ENCODE measurements at places on chromosomes 1 and 21.

DNA sequence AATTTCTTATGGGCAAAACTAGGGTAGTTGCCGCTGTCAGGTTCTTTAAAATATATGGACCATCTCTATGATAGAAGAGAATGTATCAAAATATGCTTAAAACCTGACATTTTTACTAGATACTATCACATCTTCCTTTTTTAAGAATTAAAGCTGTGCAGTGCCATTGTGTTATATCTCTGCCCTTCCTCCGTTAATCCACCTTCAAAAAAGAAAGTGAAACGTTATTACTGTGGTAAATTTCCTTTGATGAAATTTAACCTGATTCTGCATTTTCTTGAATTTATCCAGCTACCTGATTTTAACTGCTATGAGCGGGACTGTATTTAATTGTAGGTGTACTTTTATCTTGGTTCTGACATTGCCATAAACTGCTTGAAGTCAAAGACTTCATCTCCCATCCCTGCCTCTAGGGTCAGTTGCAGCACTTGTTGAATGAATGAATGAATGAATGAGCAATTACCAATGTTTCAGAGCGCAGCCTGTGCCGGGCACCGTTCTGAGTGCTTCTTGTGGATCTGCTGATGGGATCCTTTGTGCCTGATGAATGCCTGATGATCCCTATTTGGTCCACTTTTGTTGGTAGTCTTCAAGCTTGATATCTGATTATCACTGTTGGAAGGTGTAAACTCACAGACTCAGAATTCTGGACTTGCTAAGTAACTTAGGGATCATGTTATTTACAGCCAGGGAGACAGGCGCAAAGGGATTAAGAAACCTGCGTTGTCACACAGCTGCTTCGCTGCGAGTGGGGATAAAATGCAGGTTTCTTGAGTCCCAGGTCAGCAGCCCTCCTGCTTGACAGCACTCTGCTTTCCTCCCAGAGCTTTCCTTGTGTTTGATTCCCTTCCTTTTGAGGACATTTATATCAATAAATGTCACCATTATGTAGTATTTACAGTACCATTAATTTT is 30.1 kb downstream of the SMYD2 start:
- no peak for DNase-seq

GRCh38 chr21:28991861-28992525 is 684 bp downstream of the LTN1 start:
- no peak for DNase-seq

DNA sequence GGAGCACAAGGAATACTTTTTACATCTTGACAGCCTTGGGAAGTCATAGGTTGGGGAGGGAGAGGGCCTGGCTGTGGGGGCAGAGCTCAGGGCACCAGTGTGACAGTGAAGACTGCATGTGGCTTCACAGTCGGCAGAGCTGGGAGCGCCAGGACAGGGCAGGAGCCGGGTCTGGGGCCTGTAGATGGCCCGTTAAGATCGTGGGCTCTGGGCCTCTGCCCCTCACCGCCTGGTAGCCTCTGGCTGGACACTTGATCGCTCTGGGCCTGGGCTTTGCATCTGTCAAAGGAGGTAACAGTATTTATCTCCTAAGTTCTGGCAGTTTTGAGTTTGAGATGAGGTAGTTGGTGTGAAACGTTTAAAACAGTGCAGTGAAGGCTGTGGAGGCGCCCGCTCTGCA is 4.8 kb downstream of the SLX9 start:
- no peak for DNase-seq

DNA sequence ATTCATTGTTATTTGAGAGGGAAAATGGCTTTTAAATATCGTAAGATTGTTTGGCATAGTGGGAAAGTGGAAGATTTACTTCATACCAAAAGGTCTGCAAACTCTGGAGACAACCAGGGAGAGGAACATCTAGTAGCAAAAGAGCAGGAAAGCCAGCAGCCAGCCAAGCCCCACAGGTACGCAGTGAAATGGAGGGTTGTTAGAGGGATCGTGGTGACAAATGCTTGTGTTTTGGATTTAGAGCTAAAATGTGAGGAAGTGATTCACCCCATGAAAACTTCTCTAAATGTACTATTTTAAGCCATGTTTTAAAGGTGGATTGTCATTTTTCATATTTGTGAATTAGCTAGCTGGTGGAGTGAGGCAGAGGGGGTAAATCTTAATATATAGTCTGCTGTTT is 69.3 kb downstream of the RPS6KC1 start:
- DNase-seq: no peak

DNA sequence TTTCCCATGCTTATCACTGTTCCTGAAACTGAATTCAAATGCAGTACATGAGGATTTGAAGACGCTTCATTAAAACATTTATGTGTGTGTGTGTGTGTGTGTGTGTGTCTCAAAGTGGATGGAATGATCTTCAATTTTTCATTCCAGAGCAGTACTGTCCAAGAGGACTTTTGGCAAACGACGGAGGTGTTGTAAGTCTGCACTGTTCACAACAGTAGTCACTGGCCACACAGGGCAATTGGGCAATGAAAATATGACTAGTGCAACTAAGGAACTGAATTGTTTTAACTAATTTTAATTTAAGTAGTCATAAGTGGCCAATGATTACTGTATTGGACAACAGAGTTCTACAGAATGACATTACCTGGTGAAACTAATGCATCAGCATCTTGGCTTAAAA is 5.0 kb downstream of the TAF5L start:
- no peak for DNase-seq

GRCh38 chr1:88655685-88656299 is 28.3 kb upstream of the PKN2 start:
- peak; percentile 45 for DNase-seq

- DNase-seq: no peak
Measured at GRCh38 chr1:2789164-2789985, 12.1 kb downstream of the TTC34 start.

DNA sequence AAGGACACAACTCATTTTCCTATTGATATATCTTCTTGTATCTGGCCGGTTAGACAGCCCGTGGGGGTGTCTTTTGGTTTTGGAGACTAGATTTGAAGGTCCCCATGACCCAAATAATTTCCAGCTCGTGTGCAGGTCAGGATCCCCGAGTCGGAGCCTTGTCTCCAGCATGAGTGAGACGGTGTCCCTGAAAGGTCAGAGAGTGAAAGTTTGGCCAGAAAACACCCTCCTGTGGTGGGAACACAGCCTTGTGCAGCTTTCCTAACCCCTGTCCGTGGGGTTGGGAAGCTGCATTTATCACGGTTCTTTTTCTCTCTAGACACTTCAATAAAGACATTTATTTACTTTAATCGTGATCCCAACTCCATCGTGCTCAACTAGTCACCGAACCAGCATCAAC is 17.6 kb downstream of the COQ8A start:
- no peak for DNase-seq

GRCh38 chr1:90591355-90591969 is 125.6 kb downstream of the BARHL2 start:
- no peak for DNase-seq

GRCh38 chr1:28456078-28456477 is 49.8 kb upstream of the RCC1 start:
- no peak for DNase-seq

DNA sequence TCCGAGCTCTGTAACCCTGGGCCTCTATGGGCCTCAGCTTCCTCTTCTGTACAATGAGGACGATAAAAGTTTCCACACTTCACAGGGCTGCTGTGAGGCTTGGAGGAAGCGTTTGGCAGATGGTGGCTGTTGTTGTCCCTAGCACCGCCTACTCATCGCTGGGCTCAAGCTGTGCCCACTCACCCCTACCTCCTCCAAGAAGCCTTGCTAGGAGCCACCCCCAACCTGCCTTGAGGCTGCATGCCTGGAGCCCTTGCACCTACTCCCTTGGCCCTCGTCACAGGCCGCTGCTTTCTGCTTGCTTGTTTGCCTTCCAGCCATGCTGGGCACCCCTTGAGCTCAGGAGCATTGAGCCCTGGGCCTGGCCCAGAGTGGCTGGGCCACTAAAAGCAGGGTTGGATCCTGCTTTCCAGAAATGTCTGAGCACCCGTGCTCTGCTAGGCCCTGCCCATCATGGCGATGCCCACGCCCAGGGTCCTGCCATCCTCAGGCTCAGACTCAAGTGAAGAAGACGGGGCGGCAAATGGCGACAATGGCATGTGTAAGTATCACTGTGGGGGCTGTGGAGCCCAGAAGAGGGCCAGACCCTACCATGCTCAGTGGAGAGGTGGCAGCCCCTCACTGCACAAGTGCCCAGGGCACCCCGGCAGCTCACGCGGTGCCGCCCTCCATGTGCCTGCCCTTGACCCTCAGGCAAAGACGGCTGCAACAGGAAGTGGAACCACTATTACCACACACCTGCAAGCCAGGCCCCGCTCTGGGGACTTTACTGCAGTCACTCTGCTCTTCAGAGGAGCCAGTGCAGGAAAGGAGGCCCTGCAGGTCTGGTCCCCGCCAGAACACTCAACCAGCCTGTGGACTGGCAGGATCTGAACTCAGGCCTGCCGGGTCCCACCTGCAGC is 9.5 kb downstream of the SH3BGRL3 start:
- peak; percentile 85 for DNase-seq

DNA sequence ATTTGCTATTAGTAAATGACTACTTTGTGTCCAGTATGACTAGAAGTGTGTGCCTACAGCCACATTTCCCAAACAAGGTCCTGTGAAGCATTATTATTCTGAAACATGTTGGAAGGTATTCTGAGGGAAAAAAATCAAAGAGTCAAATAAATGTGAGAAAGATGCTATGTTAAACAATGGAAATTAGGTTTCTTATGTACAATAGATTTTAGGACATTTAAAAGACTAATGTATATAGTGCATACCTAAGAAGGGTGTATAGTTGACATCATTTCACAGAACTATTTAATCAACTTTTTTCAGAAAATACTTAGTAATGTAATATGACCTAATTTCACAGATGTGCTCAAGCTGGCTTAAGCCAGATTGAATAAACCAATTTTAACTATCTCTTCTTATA is 582.5 kb downstream of the USP25 start:
- no peak for DNase-seq

- no peak for DNase-seq
Measured at GRCh38 chr1:116842654-116843053, 67.1 kb upstream of the PTGFRN start.

- no peak for DNase-seq
Measured at GRCh38 chr1:227910511-227911153, 37.1 kb downstream of the WNT9A start.

GRCh38 chr21:45341261-45341660 is 53.6 kb upstream of the POFUT2 start:
- no peak for DNase-seq

DNA sequence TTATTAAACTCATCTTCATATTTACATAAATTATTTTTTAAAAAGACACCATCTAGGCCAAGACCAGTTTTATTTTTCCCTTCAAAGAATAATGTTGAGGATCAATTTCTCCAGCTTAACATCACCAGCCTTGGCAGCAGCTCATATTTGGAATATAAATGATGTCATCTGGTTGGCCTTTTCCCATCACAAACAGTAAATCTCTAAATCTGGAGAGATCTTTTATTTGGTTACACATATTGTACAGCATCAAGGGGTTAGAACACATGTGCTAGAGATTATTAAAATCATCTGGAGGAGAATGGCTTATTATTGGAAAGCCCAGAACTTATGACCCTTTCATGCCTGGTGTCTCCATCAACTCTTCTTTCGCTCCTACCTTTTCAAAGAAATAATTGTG is 508.8 kb downstream of the PLPP3 start:
- DNase-seq: no peak

DNA sequence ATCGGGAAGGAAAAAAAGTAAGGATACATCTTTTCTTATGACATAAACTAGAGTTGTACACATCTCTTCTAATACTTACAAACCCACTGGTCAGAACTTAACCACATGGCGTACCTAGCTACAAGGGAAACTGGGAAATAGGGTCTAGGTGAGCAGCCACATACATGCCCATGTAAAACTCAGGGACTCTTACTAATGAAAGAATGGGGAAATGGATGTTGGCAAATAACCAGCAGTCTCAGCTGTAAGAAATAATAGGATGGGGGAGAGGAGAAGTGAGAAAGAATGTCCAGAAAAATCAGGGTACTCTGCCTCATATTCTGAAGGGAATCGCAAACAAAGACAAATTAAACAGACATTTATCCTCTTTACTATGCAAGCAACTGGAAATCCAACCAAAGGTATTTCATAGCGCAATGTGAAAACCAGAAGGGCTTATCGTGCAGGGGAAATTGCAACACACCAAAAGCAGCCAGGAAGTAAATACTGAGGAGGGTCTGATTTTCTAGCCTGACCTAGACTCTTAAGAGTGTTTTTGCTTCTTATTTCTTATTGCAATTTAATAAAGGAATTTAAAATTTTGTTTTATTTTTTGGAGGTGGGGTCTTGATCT is 17.5 kb downstream of the GTF2B start:
- no peak for DNase-seq

DNA sequence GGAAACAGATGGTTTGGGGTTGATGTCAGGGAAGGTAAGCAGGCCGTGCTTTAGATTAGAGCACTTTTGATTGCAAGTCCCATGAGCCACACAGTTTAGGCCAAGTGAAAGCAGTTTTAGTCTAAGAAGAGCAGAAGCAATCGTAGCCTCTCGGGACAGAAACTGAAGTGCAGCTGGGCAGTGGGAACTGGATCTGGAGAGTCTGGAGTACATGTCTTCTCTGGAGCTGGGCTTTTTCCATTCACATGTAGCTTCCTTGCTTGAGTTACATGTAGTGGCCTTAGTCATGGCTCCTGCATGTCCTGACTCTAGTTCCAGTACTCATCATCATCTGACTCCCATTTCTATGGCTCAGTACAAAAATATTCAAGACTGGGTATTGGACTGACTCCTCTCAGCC is 16.7 kb downstream of the CAMTA1 start:
- DNase-seq: no peak

GRCh38 chr1:205680073-205680851 is at the start of gene SLC45A3:
Gene SLC45A3, minus strand, starts transcription at chr1:205680509. Its CDS starts 15,853 bp downstream, at chr1:205664656.
- peak; percentile 68 for DNase-seq

- DNase-seq: no peak
Measured at GRCh38 chr1:67347688-67348472, 40.2 kb downstream of the IL12RB2 start.

DNA sequence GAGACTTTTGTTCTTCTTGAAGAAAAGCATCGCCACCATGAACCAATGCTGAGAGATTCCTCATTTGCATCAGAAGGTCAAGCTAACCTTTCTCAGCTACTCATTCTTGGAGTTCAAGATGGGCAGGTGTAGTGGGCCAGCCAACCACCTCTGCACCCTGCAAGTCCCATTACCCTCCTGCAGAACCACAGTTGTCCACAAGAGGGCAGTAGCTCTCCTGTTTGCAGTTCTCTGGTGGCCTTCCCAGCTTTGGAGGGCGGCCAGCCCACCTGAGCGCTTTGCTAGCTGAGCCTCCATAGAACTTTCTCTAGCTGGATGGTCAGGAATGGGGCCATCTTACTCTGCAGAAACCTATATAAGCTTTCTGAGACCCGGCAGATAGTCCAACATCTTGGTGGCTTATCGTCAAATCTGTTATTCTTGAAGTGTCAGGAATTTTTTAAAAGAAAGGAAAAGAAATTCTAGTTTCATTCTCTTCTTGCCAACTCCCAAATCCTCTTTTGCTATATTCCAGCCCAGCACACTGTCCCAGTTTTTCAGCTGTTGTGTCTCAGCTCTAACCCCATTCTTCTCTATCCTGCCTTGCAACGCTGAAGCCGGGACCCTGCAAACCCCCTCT is 11.0 kb upstream of the LMX1A start:
- peak; percentile 80 for DNase-seq

GRCh38 chr1:86507935-86508582 is 38.8 kb upstream of the CLCA4 start:
- DNase-seq: no peak
